Bronchial epithelial cell (primary cell): ENCODE measurements at places on chromosomes 5 and 9.
A peak's percentile ranks its signal among the peaks of the same experiment; 100 is the strongest.

DNA sequence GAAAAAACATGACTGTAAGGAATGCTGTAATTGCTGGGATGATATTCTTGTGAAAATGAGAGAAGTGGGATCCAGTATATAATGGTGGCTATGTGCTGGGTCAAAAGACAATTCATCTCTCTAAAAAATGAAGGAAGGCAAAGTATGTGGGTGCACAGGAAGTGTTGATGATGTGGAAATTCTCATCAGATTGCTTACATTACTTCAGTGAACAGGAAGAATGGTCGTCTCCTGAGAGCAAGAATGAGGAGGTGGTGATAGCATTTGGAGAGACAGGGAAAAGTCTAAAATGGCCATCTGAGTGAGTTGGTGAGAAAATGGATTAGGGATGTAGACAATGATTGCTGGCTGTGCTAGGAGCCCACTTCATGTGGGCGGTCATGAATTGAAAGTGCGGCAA lies 253.5 kb upstream of the NREP start:
- DNase-seq = no peak

GRCh38 chr5:58670582-58670981 lies 87.7 kb downstream of the RAB3C start:
- no peak for DNase-seq

- peak; percentile 98 for DNase-seq
Observed at GRCh38 chr5:33336891-33337636, 103.7 kb upstream of the TARS1 start.

DNA sequence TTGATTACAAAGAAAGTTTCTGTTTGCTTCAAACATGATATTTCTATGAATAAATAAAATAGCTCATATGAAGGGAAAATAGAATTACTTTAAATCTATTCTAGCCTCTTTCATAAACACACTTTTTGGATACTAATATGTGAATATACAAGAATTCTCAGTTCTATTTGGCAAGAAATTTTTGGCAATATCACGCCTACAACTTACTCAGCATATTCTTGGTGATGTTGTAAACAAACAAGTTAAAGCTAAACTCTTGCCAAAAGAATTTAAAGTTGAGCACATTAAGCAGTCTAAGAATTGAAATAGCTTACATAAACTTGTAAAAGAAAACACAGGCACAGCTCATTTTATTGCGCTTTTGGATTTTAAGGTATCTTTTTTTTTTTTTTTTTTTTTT lies 209.8 kb downstream of the CDH12 start:
- no peak for DNase-seq

DNA sequence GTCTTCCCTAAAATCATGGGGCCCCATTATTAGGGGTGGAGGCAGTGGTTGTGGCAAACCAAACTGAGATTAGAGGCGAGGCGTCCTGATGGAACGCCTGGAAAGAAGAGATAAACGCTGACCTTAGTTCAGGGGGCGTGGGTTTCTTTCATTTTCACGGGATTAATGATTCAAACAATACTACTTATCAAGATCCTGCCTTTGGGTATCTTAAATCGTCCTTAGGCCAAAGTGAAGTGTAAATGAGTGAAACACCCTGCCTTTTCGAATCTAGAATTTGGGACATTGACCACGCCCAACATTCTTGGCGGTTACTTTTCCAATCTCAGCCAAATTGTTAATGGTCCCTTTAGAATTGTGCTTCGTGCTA lies 1.0 kb upstream of the UBTD2 start:
- DNase-seq = no peak

GRCh38 chr5:126416266-126416925 lies 6.8 kb upstream of the GRAMD2B start:
- peak; percentile 65 for DNase-seq

- DNase-seq = no peak
Observed at GRCh38 chr5:180080486-180081280, 9.1 kb upstream of the RNF130 start.

GRCh38 chr5:131274326-131275063 lies 10.6 kb downstream of the CDC42SE2 start:
- DNase-seq = no peak

GRCh38 chr5:179791881-179792611 lies 1.7 kb upstream of the LTC4S start:
- DNase-seq = no peak

DNA sequence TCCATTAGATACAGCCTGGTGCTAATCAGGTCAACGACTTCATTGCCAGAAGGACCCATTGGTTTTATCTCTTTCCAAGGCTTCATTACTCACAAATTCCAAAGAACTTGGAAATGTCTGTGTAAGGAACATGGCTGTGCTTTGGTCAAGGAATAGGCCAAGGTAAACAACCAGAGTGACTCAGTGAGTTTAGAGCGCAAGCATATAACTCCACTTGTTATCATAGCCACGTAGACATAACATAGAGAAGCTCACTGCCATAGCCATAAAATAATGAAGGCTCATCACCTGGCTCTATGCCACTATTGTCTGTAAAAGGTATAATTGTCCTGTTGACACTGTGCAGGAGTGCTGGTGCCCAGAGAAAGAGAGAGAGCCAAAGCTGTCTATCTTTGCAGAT lies 139.3 kb upstream of the PLCXD3 start:
- DNase-seq = no peak

- no peak for DNase-seq
Observed at GRCh38 chr5:4772591-4772990, 367.5 kb upstream of the ADAMTS16 start.

DNA sequence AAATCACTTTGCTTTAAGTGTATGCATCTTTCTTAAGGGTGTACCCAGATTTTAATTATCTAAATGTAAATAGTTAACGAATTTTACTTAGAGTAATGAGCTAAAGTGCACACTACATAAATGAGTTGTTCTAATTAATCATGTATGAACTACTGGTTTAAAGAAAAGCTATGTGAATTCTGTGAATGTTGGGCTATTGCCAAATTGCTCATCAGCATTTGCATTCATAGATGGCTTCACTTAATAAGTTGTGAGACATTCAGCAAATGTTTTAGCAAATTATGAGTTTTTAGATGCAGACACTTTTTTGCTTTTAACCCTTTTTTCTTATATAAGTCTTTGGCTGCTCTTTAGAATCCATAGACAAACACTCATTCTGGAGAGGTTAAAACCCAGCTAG lies 175.7 kb downstream of the PBX3 start:
- peak; percentile 20 for DNase-seq

DNA sequence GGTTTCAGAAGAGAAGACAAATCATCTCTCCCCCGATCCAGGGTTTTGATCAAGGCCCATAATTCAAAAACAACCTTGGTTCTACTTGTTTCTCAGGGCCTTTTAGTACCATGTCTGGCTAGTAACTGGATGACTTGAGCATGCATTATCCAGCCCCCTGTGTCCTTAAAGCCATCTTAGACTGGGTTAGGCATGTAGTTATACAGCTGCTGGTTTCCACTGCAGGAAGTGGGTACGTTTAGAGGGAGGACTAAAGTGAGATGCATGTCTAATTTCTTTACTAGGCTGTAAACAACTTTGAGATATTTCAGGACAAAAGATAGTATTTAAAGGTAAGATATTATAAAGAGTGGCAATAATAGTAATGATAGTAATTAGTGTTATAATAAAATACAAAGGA lies 372.0 kb downstream of the PLK2 start:
- no peak for DNase-seq

- DNase-seq = no peak
Observed at GRCh38 chr9:31005086-31005665, 1379.3 kb upstream of the ACO1 start.

GRCh38 chr5:157308836-157309465 lies 43.0 kb downstream of the CYFIP2 start:
- DNase-seq = no peak

GRCh38 chr9:80932947-80933780 lies 756.2 kb downstream of the TLE1 start:
- no peak for DNase-seq

- DNase-seq = no peak
Observed at GRCh38 chr5:176712546-176713304, 65.4 kb downstream of the TSPAN17 start.

- no peak for DNase-seq
Observed at GRCh38 chr9:112846528-112847488, 43.9 kb downstream of the SLC46A2 start.

GRCh38 chr9:87530716-87531115 lies 33.0 kb downstream of the DAPK1 start:
- no peak for DNase-seq

DNA sequence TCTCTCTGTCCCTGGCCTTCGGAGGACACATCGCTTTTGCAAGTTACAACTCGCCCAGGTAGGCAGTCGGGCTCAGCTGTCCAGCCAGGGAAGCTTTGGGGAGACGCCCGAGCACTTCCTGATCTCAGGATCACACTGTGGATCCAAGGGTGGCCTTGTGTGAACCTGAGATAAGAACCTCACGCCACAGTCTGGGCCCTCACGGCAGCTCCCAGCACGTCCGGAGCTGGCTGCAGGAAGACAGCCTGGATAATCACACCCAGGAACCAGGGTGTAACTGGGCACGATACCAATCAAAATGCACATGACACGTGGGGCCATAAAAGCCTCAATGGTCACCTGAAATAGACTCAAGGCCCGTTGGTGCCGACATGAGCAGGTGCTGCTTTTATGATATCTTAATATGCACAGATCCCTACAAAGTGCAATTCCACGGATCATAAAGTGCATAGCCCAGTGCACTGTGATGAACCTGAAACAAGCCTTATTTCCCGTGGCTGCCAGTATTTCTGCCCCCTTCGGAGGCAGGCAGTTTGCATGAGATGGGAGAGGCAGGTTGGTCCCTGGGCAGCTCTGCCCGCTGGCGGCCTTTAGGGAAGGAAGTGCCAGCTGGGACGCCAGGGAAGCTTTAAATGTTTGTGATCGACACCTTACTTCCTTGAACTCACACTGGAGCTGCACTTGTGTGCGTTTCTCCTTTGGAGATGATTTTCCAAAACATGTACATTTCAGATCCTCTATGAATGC lies 14.5 kb downstream of the SLC6A18 start:
- no peak for DNase-seq

DNA sequence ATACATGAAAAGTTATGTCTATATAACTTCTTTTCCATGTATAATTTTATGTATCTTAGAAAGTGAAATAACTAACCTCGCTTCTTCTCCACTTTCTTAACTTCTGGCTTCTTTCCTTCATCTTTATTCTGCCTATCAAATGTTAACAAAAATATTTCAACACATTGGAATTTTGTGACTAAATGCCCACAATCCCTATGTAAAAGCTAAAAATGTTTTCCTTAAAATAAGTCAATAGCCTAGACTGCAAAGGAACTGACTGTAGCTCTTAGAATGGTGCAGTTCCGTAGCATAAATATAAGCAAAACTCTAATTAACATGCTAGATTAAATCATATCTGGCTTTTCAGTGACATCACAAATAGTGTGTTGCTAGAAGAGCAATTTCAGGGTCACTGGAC lies 40.9 kb downstream of the PSIP1 start:
- no peak for DNase-seq

- DNase-seq = no peak
Observed at GRCh38 chr5:17925276-17925675, 291.0 kb downstream of the TAF11L14 start.

GRCh38 chr5:101721543-101721942 lies 574.5 kb downstream of the SLCO4C1 start:
- DNase-seq = no peak

DNA sequence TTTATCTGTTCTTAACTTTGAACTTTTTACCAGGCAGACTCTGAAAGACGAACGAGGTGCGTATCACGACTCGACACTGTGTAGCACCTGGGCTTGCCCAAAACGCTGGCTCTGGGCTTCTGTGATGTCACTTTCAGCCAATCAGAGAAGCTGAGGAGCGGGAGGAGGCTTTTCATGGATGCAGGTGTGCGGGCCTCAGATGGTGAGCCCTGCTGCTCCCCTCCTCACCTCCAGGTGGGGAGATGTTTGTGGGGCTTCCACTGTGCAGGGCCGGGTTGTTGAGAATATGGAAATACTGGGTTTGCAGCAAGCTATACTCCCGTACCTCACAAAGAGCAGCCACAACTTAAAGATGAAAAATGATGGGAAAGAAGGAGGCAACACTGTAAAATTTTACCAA lies 246.3 kb downstream of the IRX2 start:
- DNase-seq = no peak

DNA sequence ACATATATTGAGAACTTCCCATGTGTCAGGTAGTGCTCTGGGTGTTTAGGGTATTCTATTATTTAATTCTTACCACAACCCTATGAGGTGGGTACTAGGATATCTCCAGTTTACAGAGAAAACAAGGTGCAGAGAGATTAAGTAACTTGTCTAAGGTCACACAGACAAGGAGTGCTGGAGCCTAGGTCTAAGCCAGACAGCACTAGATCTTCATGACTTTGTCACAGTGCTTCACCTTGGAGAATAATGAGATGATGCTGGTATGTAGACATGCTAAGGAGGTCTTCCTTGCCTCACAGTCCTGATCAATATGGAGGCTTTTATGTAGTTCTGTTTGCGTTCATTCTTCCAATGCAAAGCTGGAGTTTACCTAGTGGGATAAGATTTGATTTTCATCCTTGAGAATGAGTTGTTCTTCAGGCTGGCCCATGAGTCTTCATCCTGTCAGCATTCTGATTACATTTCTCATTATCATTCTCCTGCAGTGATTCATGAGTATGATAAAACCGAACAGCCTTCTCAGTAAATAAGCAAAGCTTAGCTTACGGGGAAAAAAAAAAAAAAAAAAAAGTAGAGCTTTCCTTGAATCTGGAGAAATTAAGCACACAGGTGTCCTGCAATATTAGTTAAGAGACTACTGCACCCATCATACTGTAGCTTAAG lies 176.3 kb downstream of the C9orf152 start:
- DNase-seq = peak; percentile 97

DNA sequence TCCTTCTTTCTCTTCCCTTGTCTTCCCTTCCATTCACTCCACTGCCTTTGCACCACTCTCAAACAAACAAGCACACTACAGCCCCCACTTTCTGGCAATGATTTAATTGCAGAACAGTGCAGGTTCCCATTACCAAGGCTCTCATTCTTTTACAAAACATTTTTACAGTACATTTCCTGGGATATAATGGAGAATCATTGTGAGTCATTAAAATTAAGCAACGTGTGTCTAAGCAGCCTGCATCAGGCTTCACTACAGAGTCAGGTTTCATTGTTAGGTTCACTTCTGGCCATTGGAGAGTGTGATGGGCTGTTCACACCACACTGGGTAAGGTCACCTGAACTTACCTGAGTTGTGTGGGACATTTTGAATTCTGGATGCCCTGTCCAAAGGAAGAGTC lies 303.5 kb downstream of the TRIM32 start:
- peak; percentile 69 for DNase-seq

DNA sequence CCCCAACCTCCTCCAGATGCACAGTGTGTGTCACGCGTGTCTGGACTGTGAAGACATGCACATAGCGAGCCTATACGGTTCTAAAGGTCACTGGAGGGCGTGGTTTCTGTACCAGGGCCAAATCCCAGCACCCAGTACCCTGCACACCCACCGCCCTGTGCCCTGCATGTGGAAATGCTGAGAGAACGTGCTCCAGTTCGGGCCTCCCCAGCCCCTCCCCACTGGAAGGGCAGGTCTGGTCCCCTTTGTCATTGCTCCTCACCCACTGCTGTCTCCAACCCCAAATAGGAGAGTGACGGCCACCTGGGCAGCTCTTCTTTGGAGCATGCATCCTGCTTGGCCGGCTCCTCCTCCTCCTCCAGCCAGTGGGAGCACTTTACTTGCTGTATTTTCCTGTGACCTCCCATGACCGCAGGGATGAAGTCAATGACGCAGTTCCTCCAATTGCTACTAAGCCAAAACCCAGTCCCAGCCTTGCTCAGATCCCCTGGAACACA lies 116.7 kb downstream of the WNK2 start:
- no peak for DNase-seq
